ENCODE measurements at places on chromosomes 5 and 9. TPM values are rescaled to one million over a fixed set of nuclear protein-coding genes. Genes with fewer than 3 reads are reported as not detected.

GRCh38 chr9:94808926-94809700 lies 82.6 kb downstream of the AOPEP start:
- no peak for DNase-seq

GRCh38 chr9:34809504-34810186 lies 99.7 kb upstream of the CCL21 start:
- no peak for DNase-seq

RGMB gene
- 1.7 TPM for total RNA-seq

GRCh38 chr5:135188233-135188914 lies 154.3 kb upstream of the PITX1 start:
- DNase-seq = no peak

PELO gene
- 11.8 TPM for total RNA-seq

GMCL2 gene
- total RNA-seq = under 0.01 TPM

CCDC152 gene
- 5.1 TPM for total RNA-seq

NPR3 gene
- total RNA-seq = 4.9 TPM

GRCh38 chr5:83701886-83702285 lies 18.8 kb downstream of the HAPLN1 start:
- no peak for DNase-seq

- DNase-seq = no peak
Measured at GRCh38 chr9:30243467-30243866, 2141.0 kb upstream of the ACO1 start.

- no peak for DNase-seq
Measured at GRCh38 chr9:112041536-112042243, 133.4 kb downstream of the SUSD1 start.

DNA sequence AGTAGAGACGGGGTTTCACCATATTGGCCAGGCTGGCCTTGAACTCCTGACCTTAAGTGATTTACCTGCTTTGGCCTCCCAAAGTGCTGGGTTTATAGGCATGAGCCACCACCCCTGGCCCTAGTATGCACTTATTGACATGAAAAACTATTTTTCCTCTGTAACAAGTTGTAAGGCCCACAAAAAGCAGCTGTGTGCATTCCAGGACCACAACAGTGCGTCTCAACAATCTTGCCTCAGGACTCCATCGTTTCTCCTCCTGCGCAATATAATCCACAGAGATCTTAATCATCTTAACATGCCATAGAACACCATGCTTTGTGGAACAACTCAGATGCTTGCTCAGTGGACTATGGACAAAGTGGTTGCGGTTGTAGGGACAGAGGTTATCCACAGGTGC lies 10.2 kb downstream of the OR2V1 start:
- no peak for DNase-seq

SUB1 gene
- total RNA-seq = 527 TPM

DNA sequence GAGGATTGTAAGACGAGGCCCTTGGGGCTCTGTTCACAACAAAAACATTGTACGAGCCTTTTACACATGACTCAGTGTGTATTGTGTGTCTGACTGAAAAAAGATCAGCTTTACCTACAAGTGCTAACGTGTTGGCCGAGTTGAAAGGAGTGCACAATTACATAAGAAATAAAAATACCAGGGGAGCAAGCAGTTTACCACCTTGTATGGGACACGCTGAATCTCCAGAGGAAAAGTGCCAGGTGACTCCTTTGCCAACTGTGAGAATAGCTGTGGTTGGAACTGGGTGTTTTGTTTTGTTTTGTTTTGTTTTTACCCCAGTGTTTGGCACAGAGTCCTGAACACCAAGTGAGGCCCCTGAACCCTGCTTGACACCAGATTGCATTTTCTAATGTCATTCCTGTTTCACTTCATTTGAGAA lies 32.8 kb upstream of the ZSWIM6 start:
- no peak for DNase-seq

- no peak for DNase-seq
Measured at GRCh38 chr5:140225396-140225795, 50.4 kb downstream of the CYSTM1 start.

- DNase-seq = peak; percentile 69
Measured at GRCh38 chr9:129641750-129642585, at the start of gene ASB6. TSS of gene ASB6 (minus strand) at chr9:129642151. CDS start at chr9:129641999, 152 bp downstream.

GRCh38 chr9:36802201-36802920 lies 229.7 kb downstream of the MELK start:
- DNase-seq = no peak

DNA sequence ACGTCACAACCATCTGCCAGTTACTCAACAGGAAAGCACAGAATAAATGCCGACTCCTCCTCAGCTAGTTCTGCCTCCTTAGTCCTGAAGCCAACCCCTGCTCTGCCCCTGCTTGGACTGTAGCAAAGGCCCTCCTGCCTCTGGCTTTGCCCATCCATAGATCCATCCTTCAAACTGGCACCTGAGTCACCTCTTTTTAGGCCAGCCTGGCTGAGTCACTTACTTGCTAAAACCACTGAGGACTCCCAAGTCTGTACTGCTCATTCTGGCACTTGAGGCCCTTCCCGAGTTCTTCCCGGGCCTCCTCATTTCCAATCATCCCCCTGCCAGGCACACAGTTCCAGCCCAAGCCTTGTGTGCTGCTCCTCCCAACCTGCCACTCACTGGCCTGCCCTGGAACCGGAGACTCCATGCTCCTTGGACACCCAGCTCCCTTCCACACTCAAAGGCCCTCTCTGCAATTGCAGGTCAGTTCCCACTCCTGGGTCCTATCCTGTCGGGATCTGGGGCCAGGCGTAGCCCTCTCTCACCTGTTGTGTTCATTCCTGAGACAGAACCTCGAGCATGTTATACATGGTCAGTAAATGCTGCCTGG lies 220.1 kb downstream of the DAB2IP start:
- DNase-seq = no peak

DNA sequence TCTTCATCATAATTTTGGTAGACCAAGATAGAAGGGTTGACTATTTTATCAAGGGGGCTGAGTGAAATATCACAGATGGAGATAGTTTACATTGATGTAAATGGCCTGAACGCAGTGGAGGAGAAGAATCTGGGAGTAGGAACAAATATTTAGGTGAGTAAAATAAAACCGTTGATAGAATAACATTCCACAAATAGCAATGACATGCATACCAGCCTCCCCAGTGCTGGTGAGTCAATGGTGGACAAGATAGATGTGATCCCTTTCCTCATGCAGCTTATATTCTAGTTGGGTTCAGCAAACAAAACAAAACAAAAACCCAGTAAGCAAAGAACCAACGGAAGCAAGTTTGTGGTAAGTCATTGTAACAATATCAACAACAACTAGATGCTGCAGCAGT lies 385.2 kb downstream of the FAM170A start:
- no peak for DNase-seq

DNA sequence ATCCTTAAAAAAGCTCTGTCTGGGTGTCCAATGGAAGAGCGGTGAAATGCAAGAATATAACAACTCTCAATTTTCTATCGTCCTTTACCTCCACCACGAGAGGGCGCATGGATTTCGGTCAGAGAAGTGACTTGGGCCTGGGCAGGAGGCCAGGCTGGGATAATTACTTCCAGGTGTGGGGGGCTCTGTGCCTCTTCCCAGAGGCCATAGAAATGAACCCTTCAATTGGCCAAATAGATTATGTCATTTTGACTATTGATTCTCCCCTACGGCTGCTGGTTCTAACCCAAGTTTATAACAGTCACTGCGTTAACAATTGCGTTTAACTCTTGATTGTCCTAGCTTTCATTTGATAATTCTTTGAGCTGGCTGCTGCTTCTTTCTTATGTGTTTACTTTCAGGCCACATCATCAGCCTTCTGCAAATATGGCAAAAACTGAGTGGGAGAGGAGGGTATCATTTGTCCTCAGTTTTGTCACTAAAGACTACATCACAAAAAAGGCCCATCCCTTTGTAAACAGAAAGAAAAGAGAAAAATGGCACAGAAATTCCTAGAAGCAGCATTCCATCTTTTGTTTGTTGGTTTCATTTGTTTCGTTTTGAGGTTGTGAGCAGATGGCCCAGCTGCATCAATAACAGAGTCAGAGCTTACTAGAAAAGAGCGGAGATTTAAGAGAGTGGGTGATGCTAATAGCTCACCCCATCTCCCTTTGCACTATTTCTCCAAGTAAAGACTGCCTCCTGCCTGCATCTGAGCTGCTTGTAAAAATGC lies 45.4 kb upstream of the ZFR start:
- DNase-seq = peak; percentile 24

PAXX gene
- total RNA-seq = 68.9 TPM

ANKRD34B gene
- total RNA-seq = 0.05 TPM

NRG2 gene
- total RNA-seq = 0.38 TPM

SYK gene
- 55.9 TPM for total RNA-seq

NUTM2G gene
- not detected for total RNA-seq

- peak; percentile 71 for DNase-seq
Measured at GRCh38 chr9:34591248-34591916, 1.9 kb upstream of the CNTFR start.

- no peak for DNase-seq
Measured at GRCh38 chr9:88084357-88085183, 53.7 kb downstream of the SPATA31C2 start.

PAPPA gene
- total RNA-seq = 0.28 TPM

DNA sequence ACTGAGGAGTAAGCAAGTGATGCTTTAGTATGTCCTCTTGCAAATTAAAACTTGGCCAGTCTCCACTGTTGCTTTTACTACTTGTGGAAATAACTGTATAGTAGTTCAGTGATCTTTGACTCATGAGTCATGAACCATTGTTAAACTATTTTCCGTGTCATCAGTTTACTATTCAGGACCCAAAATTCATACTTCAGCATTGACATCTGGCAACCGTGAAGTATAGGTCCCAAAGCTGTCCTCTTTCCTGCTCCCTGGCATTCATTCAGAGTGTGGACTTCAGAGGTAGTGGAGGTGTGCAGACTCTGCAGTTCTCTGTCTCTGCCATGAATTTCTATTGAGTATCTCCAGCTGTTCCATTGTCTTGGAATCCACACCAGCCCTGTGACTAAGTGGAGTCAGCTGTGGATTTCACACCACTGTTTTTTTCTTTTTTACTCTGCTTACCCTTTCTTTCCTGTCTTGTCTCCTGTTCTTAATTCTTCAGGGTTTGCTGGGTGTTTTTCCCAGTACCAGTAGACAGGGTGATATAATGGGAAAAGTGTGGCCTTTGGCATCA lies 7.5 kb downstream of the TDRD7 start:
- DNase-seq = no peak

GRCh38 chr5:108827131-108827530 lies 79.4 kb downstream of the FER start:
- no peak for DNase-seq

- DNase-seq = no peak
Measured at GRCh38 chr9:14313951-14314423, at the start of gene NFIB. TSS of gene NFIB (minus strand) at chr9:14314141. CDS start at chr9:14313511, 630 bp downstream.

DNA sequence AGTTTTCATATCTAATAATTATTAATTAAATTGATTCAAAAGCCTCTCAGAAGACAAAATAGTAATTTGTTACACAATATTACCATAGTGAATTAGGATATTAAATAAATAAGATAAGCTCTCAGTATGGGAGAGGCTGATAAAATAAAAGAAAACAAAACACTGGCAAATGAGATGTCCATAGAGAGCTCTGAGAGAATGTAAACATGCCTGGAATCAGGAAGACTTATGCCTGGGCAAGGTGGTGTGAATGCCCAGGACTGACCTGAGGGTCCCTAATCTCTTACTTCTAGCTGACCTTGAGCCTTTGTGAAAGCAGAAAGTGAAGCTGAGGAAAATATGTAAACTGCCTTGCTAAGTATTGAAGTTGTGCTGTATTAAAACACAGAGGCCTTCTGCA lies 616.5 kb downstream of the PTPRD start:
- DNase-seq = no peak

DNA sequence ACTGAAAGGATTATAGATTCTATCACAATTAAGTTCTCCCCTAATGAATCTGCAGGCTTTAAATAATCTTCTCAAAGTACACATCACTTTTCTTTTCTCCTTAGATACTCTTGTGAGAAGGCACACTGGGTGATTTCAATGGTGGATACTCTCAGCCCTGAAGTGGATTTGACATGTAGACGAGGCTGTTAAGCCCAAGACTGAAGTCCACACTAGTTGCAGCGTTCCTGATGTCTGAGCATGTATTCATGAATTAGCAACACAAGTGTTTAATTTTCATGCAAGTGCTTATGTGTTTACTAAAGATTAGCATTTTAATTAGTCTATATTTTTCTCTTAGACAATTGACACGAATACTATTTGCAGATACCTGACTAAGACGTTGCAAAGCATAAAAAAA lies 218.9 kb downstream of the TMEM161B start:
- no peak for DNase-seq

- DNase-seq = no peak
Measured at GRCh38 chr5:137234973-137235943, 263.9 kb downstream of the SPOCK1 start.

- no peak for DNase-seq
Measured at GRCh38 chr5:98205691-98206461, 567.6 kb upstream of the RGMB start.

SSNA1 gene
- 85.2 TPM for total RNA-seq

C5 gene
- total RNA-seq = 2.4 TPM

DNA sequence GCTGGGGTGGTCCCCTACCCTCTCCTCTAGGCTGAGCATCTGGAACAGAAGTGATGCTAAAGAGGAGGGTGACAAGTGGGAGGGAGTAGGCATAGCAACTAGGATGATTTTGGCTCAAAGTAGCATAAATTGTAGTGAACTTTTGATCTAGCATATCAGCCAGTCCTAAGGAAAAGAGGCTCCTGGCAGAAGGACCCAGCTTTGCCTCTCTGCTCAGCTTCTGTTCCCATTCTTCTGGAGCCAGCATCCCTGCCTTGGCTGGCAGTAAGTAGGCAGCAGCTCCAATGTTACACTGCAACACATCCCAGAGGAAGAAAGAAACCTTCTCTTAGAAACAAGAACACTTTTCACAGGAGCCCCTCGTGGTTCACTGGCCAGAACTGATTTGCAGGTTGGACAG lies 487.0 kb downstream of the MTRR start:
- DNase-seq = no peak

- DNase-seq = no peak
Measured at GRCh38 chr5:36017004-36017403, 25.8 kb upstream of the UGT3A1 start.

HAVCR1 gene
- 0.14 TPM for total RNA-seq

GABRA1 gene
- total RNA-seq = 2.7 TPM

DNA sequence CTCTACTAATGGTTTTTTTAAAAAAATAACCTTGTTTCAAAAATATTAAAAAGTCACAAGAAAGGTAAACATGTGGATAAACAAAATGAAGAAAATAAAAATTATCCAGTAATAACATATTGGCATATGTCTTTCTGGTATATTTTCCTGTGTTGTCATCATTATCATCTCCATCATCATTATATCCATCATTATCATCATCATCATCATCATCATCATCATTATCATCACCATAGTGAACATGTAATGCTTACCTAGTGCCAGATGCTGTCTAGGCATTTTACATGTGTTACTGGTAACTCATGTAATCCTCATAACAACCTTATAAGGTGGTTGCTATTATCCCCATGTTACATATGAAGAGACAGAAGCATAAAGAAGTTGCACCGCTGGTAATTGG lies 111.5 kb upstream of the CDKN2B start:
- DNase-seq = no peak

All from thymus (tissue), 14 donors.